Activated T-helper 2 cell treated with anti-CD3 and anti-CD28 coated beads, Interferon-gamma antibody, Interleukin-2, Interleukin-4, amounts not matched to agents 10 μg/mL and 5 μg/mL and 100 μg/mL, durations not matched to agents 14 hours and 24 hours and 36 hours (primary cell): ENCODE measurements at places on chromosomes 13 and 19. TPM values are rescaled to one million over a fixed set of nuclear protein-coding genes. Genes with fewer than 3 reads are reported as not detected.

Gene ZNF772
- 2.0 and 2.3 TPM in 2 replicates for total RNA-seq

Gene SLC6A16
- total RNA-seq: 1.3 and 2.2 TPM in 2 replicates

Gene ZNF317
- 44.2 and 50.0 TPM in 2 replicates for total RNA-seq

Gene PLVAP
- not detected in 2 replicates for total RNA-seq

Gene TMC4
- total RNA-seq: 0.16 and 0.37 TPM in 2 replicates

Gene IGSF23
- not detected in 2 replicates for total RNA-seq

Gene ZNF69
- total RNA-seq: 1.1 and 1.6 TPM in 2 replicates

Gene ZNF534
- not detected in 2 replicates for total RNA-seq
